Renal cortical epithelial cell (primary cell): ENCODE measurements at places on chromosomes 3 and 15.

DNA sequence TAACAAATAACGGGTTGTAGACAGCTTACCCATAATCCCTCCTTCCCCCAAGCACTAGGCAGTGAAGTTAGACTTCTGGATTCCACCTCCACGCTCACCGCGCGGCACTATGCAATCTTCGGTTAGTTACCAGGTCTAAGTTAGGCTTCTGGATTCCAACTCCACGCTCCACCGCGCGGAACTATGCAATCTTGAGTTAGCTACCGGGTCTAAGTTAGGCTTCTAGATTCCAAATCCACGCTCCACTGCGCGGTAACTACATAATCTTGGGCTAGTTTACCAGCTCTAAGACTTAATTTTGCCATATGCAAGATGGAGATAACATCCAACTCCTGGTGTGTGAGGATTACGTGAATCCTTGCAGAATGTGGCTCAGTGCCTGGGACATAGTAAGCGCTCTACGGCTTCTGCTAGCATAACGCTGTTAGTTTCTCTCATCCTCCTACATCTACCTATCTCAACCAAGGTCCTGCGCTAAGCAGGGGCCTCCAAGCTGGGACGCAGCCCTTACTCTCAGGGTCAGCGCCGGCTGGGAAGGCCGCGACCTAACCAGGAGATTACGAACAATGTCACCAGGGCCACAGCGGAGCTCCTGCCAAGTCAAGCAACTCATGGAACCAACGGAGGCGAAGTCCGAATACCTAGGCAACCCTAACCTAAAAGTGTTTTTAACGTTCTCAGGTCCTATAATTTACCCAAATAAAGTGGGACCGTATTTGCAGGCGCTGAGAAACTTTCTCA lies 497 bp upstream of the RPLP1 start:
- DNase-seq, result peak; percentile 47

DNA sequence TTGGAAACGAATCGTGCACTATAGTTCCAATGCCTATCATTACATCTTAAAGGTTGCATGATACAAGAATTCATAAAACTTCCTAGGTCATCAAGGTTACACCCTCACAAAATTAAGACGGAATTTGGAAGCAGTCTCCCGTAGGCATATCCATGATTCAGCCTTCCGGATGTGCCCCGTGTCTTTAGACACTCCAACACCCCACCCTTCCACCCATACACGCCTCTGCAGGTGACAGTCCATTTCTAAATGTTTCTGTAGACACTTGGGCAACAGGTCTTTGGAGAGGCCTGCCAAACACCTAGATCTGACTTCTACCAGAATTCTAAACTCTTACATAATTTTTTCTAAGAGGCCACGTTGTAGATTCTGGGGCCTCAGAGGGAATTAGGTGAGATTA lies 49.8 kb downstream of the LDHAL6B start:
- DNase-seq, result no peak

DNA sequence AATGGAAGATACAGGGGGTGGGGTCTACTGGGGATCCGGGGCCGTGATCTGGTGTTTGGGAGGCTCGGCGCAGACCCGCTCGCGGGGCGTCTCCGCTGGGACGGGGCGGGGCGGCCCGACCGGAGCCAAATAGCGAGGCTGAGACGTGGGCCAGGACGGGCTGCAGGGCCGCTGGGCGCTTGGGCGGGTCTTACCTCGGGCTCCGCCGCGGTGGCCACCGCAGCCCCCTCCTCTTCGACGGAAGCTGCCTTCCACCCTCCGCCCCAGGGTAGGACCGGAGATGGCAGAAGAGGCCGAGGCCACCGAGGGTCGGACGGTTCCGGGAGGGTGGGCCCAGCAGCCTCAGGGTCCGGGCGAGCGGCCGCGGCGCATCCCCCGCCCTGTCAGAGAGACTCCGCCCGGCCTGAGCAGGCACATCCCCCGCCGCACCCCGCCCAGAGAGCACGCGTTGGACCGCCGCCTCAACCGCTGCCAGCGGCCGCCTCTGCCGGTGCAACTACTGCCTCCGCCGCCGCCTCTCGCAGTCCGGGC lies 399 bp downstream of the MYO9A start:
- DNase-seq, result no peak

DNA sequence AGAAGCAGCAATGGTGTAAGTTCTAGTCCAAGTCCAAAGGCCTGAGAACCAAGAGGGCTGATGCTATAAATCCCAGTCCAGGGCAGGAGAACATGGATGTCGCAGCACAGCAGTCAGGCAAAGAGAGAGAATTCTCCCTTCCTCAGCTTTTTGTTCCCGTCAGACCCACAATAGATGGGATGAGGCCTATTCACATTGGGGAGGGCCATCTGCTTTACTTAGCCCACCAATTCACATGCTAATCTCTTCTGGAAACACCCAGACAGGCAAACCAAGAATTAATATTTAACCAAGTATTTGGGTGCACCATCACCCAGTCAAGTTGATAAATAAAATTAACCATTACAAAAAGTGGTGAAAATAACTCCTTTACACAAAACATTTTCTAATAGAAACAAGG lies 511.7 kb upstream of the UBE2E2 start:
- peak; percentile 7 for DNase-seq

- DNase-seq, result no peak
Measured at GRCh38 chr15:68776477-68777270, 44.0 kb downstream of the ANP32A start.

DNA sequence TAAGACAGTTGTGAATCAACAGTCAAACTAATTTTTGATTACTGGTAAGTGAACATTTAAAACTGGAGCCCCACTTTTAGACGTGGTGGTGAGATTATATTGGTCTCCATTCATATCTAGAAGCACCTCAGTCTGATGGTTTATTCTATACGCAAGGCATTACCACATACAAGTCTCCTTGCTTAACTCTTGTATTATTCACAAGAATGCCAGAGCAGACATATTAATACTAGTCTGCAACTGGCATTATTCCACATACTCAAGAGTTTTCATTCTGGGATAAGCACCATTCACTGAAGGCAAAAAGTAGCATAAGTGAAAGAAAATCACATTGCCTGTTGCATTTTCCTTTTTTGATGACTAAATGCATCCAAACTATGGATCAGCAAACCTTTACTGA lies 36.9 kb upstream of the MEIS2 start:
- DNase-seq, result no peak

DNA sequence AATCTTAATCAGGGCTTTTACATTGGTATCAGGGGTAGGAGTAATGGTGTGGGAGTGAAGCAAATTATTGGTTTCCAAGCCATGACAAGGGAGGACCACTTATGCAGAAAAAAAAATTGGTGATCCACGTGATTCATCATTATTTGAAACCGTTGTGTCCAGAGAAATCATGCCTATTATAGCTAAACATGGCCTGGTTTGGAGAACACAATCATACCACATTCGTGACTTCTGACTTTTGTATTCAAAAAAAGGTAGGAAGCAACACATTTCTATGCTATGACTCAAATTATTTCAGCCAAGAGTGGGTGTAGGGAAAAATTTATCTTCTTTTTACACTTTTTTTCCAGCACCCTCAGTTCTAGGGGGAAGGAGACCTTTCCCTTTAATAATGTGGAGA lies 924.3 kb upstream of the GBE1 start:
- DNase-seq, result no peak

GRCh38 chr3:192339214-192339613 lies 388.1 kb downstream of the FGF12 start:
- no peak for DNase-seq

DNA sequence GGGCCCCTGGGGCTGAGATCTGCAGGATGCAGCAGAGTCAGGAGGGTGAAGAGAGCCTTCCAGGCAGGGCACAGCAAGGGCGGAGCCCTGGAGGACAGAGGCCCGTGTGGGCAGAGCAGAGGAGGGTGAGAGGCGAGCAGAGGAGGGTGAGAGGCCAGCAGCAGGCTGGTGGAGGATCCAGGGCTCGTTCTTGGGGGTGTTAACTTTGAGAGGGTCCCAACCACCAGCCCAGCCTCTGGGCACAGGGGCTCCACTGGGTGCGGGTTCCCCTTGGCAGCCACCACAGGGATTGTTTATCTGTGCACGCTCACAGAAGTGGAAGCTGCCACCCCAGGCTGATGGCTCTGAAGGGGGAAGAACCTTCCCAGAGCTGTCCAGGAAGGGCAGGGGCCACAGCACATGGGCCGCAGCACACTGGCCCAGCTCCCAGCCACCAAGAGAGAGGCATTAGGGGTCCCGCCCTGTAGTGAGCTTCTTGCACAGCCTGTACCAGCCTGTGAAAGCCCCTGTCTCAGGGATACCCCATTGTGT lies 9.3 kb upstream of the PLXND1 start:
- no peak for DNase-seq

- DNase-seq, result no peak
Measured at GRCh38 chr3:154188846-154189245, 67.7 kb downstream of the ARHGEF26 start.

GRCh38 chr3:29348316-29348715 lies 67.4 kb downstream of the RBMS3 start:
- no peak for DNase-seq

GRCh38 chr3:155807823-155808222 lies 1.7 kb upstream of the C3orf33 start:
- DNase-seq, result no peak
